C1 segment of cervical spinal cord (tissue), 14 donors: ENCODE measurements at places on chromosomes 11 and 22.

DNA sequence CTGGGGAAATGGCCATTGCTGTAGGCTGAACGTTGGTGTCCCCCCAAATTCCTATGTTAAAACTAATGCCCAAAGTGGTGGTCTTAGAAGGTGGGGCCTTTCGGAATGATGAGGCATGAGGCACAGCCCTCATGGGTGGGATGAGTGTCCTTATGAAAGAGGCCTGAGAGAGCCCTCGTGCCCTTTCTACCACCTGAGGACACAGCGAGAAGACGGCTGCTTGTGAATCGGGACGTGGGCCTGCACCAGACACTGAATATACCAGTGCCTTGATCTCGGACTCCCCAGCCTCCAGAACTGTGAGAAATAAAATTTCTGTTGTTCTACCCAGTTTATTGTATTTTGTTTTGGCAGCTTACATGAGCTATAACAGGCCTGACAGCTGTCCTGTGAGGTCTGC lies 162.9 kb upstream of the B3GAT1 start:
- DNase-seq, result no peak

- no peak for DNase-seq
Observed at GRCh38 chr11:120219232-120219937, 8.6 kb downstream of the OAF start.

DNA sequence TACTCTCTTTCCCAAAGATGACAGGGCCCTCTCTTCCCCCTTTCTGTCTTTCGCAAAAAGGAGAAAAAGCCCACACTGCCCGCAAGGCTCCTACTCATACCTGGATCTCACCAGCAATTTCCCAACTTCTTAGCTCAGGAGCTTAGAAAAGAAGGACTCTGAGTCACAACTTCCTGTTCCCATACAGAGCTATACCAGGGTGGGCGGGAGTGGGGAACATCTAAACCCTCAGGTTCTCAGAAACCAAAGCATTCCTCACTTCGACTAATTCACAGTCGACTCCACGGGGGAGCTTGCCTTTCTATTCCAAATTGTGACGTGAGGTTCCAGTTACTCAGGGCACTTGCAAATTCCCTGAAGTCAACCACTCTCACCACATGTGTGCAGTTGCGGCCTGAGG lies 61.9 kb downstream of the MTNR1B start:
- DNase-seq, result no peak

DNA sequence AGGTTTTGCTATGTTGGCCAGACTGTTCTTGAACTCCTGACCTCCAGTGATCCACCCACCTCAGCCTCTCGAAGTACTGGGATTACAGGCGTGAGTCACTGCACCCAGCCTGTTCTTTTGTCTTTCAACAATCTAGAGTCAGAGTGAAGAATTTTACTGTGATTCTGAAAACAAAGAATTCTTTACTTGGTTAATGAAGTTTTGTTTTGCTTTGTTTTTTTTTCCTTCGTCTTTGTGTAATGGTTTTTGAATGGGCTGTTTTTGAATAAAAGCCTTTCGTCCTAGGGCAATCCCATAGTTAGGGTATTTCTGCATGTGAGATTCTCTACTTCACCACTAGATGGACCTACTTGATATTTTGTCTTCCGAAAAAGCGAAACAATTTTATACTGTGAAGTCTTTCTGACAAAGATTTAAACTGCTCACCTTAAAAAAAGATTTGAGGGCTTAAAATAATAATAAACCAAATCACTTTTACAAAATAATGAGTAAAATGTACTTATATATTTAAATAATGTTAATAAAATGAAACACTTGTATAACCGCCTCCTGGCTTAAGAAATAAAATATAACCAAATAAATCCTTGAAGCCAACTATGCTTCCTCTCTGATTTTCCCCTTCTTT lies 43.4 kb upstream of the SC5D start:
- no peak for DNase-seq
